ENCODE measurements at places on chromosomes 3 and 15.

GRCh38 chr15:49343546-49343945, 79.5 kb upstream of the FGF7 start:
- no peak for DNase-seq

DNA sequence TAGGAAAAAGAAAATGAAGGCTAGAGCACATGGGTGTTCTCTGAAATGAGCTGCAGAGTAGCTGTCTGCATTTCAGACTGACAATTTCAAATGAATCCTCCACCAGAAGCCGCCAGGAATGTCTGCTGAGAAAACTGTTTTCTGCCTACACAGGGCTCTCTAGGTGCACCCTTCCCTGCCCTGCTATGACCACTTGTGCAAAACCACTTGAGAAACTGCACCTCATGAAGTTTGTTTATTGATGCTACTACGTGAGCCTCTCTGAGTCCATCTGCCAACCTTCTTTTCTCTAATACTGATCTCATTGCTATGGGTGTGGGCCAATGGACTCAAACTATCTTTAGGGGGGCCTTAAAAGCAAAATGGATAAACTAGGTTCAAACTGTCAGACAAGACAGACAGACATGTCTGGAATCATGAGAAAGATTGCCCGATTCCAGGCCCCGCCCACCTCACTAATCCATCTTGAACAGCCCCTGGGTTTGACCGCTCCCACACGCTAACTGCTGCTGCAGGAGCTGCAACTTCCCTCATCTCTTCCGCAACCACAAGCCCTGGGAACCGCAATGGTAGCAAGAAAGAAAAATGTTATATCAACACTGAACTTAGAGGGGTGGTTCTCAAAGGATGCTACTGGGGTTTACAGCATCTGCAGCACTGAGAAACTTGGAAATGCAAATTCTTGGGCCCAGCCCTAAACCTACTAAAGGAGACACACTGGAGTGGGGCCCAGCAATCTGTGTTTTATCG, 9.0 kb upstream of the CD47 start:
- DNase-seq: no peak

DNA sequence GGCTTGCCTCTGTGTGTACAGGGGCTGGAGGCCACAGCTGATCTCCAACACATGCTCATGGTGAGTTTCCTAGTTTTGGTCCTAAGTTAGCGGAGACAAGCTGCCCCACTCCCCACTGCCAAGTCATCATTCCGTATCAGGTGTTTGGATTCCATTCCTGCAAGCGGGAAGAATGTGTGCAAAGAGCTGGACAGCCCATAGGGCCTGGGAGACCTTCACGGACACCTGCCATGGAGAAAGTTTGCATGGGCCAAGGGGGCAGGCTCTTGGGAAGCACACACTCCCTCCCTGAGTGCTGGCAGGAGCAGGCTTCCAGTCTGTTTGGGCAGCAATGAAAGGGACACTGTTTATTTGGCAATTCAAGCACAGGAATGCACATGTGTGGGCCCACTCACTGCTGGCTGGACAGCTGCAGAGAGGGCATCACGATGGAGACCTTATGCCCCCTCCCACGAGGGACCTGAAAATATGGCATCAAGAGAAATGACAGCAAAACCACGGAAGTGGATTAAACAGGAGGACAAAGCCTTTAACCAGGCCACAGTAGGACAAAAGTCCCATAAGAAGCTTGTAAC, 149.7 kb downstream of the KLF13 start:
- DNase-seq: no peak

- no peak for DNase-seq
Observed at GRCh38 chr3:70849911-70850699, 537.7 kb upstream of the MDFIC2 start.

DNA sequence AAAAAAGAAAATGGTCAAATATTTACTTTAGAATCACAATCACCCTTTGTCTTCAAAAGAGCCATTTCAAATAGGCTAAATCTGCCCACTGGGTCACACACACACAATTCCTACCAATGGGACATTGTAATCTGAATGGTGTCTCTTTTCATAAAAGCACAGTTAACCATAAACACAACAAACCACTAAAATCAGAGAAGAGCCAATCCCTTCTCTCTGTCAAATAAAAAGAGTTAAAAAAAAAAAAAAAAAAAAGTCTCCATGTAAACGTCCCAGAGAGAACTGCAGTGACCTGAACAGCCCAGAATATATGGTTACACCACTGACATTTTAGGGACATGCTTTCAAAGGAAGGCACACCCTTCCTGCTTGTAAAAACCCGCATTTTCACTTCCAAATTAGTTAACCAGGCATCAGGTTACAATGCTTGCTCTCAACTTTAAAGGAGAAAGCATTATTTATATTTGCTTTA, 63.7 kb downstream of the PRICKLE2 start:
- no peak for DNase-seq

- DNase-seq: no peak
Observed at GRCh38 chr3:189748046-189748445, 116.9 kb downstream of the TP63 start.

GRCh38 chr3:157354722-157355121, 81.9 kb upstream of the PTX3 start:
- peak; percentile 9 for DNase-seq

DNA sequence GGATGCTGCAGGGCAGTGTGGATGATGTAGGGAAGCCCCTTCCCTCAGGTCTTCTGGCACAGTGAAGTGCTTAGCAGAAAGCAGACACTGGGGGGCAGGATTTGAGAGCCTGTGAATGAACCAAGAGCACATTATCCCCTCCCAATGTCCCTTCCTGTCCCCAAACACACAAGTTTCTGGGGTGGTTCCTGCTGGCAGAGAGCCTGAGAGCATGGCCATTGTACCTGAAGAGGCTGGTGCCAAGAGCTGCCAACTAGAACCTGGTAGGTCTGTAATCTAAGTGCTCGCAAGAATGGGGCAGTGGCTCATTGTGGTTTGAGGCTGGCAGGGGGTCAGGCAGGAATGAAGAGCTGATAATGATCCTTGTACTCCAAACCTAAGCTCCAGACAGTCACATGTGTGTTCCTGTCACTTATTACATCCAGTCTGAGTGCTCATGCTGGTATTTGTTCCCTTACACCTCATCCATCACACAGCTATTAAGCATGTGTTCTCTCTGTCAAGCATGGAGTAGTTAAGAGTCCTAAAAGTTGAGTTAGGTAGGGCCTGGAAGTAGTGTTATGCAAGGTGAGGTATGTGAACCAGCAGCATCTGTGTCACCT, 6.7 kb upstream of the CCR1 start:
- no peak for DNase-seq

DNA sequence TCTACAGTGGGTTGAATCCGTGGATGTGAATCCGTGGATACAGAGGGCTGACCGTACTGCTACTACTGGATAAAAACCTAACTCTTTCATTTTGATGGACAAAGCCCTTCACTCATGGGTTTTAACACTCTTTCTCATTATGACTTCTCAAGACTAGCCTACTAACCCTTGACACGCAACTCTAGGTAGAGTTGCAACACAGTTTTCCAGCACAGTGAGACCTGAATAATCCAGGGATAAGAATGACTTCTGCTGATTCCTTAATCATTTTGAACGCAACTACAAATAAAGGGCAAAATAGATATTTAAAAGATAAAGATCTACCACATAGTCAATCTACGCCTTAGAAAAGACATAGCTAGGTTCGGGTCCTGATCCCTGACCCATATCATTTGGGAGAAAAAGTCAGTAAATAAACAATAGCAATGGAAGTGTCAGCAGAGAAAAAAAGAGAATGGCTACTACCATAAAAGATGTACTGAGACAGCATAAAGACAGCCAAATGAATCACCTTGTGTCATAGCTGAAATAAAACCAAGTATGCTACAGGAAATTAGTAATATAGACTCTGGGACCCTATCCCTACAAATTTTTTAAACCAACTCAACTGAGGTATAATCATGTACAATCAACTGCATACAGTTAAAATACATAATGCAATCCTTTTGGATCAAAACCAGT, 87.6 kb downstream of the DPH6 start:
- no peak for DNase-seq

GRCh38 chr3:28745916-28746617, 397.4 kb upstream of the AZI2 start:
- peak; percentile 15 for DNase-seq

DNA sequence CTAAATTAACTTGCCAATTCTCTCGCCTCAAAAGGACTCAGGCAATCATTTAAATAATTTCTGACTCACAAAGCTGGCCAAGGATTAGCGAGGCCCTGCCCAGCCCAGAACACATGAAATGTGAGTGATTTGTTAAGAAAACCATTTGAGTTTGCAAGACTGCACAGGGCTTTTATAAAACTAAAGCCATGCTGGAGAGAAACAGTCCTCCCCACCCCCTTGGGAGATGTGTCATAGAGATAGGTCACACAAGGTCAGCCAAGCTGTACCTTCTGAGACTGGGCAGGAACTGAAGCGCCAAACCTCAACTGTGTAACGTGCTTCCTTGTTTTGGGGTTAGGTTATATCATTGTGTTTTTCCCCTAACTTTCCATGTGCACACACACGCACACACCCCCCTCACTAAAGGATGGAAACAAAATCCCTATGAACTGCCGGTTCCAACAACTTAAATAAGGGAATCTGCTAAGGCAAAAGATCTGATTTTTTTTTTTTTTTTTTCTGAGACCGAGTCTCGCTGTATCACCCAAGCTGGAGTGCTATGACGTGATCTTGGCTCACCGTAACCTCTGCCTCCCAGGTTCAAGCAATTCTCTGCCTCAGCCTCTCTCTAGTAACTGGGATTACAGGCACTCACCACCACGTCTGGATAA, 8.1 kb downstream of the SPATA12 start:
- DNase-seq: no peak

- no peak for DNase-seq
Observed at GRCh38 chr3:16084887-16085286, 89.6 kb upstream of the GALNT15 start.

DNA sequence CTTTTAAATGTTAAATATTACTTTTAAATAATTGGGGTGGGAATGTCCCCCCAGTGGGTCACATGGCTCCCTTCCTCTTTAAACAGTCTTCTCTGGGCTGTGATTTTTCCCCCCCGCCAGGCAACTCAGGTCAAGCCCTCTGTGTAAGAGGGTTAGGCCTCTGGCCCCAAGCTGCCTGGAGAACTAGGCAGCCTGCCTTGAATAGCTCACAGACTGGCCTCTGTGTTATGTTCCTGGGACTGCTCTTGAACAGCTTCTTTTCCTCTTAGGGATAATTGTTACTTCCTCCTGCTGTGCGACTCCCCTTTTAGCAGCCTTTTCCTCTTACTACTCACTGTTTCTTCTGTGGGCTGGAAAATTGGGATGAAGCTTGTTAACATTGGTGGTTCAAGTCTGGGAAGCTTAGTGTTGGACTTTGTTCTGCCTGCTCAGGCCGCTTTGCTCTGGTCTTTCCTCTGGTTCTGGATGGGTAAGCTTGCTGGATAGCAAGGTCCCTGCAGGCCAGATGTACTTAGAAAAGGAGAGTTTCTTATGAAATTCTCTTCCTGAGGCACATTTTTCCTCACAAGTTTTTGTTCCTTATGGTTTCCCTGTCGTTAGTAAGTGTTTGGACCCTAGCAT, 2.2 kb downstream of the TEX264 start:
- DNase-seq: no peak

GRCh38 chr3:177760803-177761202, 563.5 kb upstream of the TBL1XR1 start:
- DNase-seq: no peak

DNA sequence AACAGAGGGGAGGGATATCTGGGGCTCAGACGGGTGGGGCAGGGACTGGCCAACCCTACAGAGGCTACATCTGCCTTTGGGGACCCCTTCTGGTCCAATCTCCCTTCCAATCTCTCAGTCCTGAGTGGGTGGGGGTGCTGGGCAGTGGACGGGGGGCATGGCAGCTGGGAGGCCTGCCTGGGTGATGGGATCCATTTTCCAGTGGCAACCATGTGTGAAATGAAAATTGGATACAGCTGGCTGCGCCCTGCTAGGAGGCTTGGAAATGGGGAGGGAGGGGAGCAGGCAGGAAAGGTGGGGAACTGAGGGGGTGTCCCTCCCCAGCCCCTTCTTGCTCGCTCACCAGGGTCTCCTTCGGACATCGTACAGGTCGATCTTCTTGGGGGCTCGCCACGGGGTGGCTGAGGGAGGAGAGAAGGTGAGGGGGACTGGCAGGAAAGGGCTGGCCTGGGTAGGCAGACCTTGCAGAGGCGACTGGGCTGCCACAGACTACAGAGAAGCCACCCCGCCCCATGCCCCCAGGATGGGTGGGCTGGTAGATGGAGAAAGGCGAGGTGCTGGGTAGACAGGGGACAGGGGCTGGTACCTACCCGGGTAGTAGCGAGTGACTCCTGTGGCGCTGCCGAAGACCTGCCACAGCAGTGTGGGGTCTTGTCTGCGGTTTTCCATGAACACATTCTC, 21.2 kb upstream of the TMEM115 start:
- no peak for DNase-seq

DNA sequence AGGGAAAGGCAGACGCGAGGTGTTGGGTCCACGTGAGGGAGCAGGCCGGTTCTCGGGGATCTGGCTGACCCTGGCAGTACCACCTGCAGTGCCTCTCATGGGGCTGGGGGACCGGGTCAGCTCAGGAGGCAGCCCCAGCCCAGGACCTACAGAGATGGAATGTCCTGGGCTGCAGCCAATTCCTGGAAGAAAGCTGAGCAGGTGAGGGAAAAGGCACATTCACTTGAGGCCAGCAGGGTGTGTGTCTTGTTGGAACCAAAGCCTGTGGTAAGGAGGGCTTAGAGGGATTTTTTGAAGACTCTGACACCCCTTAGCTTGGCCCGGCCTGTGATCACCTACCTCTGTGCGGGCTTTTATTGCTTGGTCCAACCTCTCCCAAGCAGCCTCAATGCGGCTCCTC, 15.8 kb downstream of the PLA2G4B start:
- no peak for DNase-seq

DNA sequence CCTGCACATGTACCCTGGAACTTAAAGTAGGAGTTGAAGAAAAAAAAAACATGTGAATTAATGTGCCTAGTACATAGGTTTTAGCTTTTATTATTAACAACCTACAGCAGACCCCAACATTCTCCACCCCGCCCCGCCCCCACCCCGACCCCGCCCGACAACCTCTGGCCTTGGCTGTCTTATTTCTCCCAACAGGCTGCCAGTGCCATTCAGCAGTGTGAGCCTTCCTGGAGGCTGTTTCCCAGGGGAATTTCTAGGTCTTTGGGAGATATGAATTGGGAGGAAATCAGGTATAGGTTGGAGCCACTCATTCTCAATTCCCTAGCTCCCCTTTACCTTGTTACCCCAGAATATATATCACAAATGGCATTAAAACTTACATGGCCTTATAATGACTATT, 8.3 kb upstream of the MLF1 start:
- DNase-seq: no peak

- DNase-seq: peak; percentile 78
Observed at GRCh38 chr3:38003371-38003816, 12.8 kb downstream of the VILL start.

GRCh38 chr3:37097776-37098175, 76.6 kb downstream of the LRRFIP2 start:
- no peak for DNase-seq

DNA sequence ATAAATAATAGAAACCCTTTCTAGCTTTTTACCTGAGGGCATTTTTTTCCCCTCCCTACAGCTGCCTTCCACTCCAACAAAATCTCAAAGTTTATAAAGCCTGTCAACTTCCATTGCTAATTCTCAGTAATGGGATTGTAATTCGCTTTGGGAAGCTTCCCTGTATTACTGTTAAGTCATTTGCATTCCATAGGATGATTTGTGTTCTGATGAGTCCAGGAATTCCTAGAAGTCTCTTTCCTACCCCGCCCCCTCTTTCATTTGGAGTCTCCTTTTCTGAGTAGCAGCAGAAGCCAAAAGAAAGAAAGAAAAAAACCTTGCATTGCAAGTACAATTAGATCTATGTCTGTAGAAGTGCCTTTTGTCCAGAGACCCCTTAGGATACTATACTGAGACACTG, 1033.3 kb downstream of the IGSF11 start:
- DNase-seq: no peak

- DNase-seq: no peak
Observed at GRCh38 chr15:38153781-38154180, 98.9 kb upstream of the SPRED1 start.

Measured in globus pallidus (tissue), 1 donor.